Activated CD8-positive, alpha-beta T cell treated with anti-CD3 and anti-CD28 coated beads for 36 hours (primary cell): ENCODE measurements at places on chromosomes 13 and 19. TPM values are rescaled to one million over a fixed set of nuclear protein-coding genes. Genes with fewer than 3 reads are reported as not detected.
A peak's percentile ranks its signal among the peaks of the same experiment; 100 is the strongest.

GRCh38 chr13:30133554-30133912 is 173.8 kb downstream of the KATNAL1 start:
- no peak for DNase-seq

- peak; percentile 81 for DNase-seq
These were observed at the start of gene RASAL3 for GRCh38 chr19:15464394-15465385. TSS of gene RASAL3 (minus strand) at chr19:15464544. CDS start at chr19:15464358, 186 bp downstream.

Gene ACER1
- not detected for total RNA-seq

DNA sequence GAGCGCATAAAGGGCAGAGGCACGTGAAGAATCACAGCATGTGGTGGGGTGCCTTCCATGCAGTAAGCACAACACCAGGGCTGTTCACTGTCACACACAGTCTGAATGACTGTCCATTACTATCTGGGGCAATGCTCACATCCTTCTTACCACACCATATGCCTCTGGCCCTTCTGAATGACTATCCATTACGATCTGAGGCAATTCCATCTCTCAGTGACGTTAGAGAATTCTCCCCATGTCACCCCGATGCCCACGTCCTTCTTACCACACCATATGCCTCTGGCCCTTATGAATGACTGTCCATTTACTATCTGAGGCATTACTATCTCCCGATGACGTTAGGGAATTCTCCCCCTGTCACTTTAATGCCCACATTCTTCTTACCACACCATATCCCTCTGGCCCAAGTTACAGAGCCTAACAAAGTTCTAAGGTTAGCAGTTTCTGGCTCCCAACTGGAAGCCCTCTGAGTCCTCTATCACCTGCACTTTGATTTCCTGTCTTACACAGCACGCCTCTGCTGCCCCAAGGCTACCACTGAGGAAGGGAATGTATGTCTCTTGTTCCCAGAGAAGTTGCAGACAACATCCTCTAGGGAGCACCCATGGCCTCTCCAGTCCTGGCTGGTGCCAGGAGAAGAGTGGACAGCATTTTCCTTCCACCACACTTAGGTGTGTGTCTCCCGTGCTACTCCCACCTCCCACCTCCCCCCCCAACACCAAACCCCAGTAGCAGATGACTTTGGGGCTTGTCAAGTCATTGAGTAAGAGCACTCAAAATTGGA is 154.8 kb downstream of the COG6 start:
- DNase-seq, result no peak

- no peak for DNase-seq
These were observed 16.3 kb downstream of the NEK5 start for GRCh38 chr13:52112591-52112990.

DNA sequence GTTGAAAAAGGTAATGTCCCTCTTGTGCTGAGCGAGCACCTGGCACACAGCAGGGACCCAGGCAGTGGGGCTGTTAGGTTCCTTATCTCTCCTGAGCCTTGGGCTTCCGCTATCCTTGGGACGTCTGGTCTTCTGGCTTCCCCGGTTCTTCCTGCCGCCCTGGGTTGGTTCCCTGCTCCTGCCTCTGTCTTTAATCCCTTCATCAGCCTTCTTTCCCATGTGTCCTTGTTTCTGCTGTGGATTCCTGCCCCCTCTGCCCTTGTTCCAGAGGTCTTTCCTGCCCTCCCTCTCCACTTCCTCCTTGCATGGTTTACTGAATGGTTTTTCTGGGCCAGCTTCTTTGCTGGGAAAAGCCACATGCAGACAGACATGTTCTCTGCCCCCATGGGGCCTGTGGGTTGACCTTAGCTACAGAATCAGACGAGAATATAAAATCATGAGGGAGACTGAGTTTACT is 2.6 kb downstream of the EPN1 start:
- no peak for DNase-seq

Gene ATP8B3
- 5.8 TPM for total RNA-seq

- no peak for DNase-seq
These were observed 77.6 kb downstream of the KDM4B start for GRCh38 chr19:5046339-5047039.

DNA sequence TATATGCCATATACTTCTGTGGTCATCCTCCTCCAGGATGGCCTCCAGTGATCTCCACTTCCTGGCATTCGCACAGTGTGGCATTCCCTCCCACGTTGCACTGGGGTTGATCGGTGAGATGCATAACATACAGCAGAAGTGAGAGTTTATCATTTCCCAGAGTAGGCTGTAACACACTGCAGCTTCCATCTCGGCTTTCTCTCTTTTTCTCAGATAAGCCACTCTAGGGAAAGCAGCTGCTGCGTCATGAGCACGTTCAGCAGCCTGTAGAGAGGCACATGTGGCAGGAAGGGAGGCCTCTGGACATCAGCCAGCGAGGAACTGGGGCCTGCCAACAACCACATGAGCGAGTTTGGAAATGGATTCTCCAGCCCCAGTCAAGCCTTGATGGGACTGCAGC is 807.1 kb downstream of the DIAPH3 start:
- no peak for DNase-seq

- DNase-seq, result no peak
These were observed 16.3 kb downstream of the CHERP start for GRCh38 chr19:16525751-16526481.

Gene PSG7
- not detected for total RNA-seq

GRCh38 chr19:49554701-49555181 is 25.6 kb downstream of the NOSIP start:
- peak; percentile 71 for DNase-seq

Gene CD79A
- 21.0 TPM for total RNA-seq

DNA sequence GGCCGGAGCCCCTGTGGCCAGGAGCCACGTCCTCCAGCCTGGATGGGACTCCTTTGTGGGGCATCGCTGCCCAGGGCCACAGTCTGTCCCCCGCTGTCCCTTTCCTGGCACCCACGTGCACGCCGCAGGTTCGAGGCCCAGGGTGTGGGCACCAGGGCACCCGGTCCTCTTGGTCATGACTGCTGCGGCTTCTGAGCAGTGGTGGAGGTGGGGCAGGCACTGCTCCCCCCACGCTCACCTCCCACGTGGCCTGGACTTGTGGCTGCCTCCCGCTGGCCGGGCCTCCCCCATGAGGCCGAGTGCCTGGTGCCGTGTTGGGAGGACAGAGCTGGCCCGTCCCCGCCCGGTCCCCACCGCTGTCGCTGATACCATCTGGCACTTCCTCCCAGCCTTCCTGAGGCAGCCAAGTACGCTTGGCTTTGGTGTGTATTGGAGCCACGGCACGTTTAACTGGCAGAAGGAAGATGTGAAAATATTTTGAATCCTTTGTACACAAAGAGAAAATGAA is 12.8 kb downstream of the SPPL2B start:
- DNase-seq, result no peak

Gene MATK
- total RNA-seq, result 37.6 TPM

GRCh38 chr19:18000480-18000914 is 7.5 kb upstream of the ARRDC2 start:
- no peak for DNase-seq

Gene PSMD8
- 178 TPM for total RNA-seq

DNA sequence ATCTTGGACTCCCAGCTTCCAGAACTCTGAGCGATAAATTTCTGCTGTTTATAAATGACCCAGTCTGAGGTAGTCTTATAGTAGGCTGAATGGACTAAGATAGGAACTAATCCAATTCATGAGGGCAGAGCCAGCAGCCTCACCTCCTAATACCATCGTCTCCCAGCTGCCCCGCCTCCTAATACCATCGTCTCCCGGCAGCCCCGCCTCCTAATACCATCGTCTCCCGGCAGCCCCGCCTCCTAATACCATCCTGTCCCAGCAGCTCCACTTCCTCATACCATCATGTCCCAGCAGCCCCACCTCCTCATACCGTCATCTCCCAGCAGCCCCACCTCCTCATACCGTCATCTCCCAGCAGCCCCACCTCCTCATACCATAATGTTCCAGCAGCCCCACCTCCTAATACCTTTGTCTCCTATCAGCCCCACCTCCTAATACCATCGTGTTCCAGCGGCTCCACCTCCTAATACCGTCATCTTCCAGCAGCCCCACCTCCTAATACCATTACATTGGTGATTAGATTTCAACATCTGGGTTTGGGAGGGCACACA is 2.4 kb upstream of the ARGLU1 start:
- peak; percentile 71 for DNase-seq

GRCh38 chr13:73040484-73040883 is 18.3 kb upstream of the KLF5 start:
- DNase-seq, result no peak

Gene RAX2
- total RNA-seq, result not detected

GRCh38 chr19:5037936-5038335 is 69.0 kb downstream of the KDM4B start:
- DNase-seq, result no peak

Gene SACS
- total RNA-seq, result 39.2 TPM

DNA sequence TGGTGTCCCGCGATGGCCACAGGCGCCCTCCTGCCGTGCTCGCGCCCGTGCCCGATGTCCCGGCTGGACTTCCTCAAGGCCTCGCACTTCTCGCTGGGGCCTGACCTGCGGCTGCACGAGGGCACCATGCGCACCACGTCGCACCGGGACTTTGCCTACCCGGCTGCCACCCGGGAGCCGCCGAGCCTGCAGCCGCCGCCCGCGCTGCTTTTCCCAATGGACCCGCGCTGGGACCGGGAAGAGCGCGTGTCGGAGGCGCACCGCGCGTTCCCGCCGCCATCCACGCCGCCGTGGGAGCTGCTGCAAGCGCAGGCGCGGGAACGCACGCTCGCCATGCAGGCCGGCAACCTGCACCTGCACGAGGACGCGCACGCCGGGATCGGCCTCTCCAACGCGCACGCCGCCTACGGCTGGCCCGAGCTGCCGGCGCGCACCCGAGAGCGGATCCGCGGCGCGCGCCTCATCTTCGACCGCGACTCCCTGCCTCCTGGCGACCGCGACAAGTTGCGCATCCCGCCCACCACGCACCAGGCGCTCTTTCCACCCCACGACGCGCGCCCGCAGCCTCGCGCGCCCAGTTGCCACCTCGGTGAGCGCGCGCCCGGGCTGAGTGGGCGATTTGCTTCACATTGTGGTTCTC is 12.1 kb upstream of the PEX11G start:
- DNase-seq, result peak; percentile 74

- peak; percentile 79 for DNase-seq
These were observed 73.4 kb upstream of the UBL3 start for GRCh38 chr13:29923554-29924481.
